Right lobe of liver (tissue), 6 donors: ENCODE measurements at places on chromosomes 1 and 21.
A peak's percentile ranks its signal among the peaks of the same experiment; 100 is the strongest.

DNA sequence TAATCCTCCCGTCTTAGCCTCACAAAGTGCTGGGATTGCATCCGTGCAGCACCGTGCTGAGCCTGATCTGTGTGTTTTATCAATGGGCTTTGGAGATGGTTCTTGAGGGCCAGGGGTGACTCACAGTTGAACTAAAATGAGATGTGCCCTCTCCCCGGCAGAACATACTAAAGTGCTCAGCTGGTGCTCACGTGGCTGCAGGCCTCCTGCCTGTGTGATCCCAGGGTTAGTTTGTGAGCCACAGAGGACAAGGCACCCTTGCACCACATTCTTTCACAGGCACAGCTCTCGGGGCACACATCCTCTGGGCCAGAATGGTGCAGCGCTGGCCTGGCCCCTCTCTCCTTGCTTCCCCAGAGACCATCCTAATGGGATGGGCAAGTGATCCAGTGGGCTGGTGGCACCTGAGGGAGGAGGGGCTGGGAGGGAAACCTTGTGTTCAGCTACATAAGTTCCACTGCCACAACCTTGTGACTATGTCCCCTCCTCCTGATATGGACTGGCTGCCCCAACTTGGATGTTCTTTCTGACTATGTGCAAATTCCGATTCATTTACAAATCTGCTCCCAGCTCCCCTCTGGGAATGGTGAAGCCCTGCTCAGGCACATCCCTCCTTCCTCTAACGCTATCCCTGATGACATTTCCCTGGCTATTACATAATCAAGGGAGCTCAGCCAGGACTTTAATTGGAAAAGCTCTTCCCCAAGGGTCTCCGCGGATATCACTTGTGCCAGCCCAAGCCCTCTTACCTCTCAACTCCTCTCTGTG lies 197.0 kb upstream of the EDN2 start:
- no peak overlapping the region for H3K27ac ChIP-seq
- no peaks in the 10 kb centered on the region for H3K4me1 ChIP-seq
- DNase-seq = no peak
- no peaks in the 10 kb centered on the region for H3K36me3 ChIP-seq
- H3K4me3 ChIP-seq = no peak overlapping the region

- H3K4me1 ChIP-seq = no peaks in the 10 kb centered on the region
- DNase-seq = no peak
- H3K27ac ChIP-seq = no peak overlapping the region
- no peaks in the 10 kb centered on the region for H3K36me3 ChIP-seq
- no peak overlapping the region for H3K4me3 ChIP-seq
These were observed 97.5 kb upstream of the CTTNBP2NL start for GRCh38 chr1:112298558-112298957.

GRCh38 chr1:172386046-172386445 lies 34.4 kb upstream of the C1orf105 start:
- H3K4me3 ChIP-seq = no peak overlapping the region
- no peak for DNase-seq
- no peaks in the 10 kb centered on the region for H3K27me3 ChIP-seq

DNA sequence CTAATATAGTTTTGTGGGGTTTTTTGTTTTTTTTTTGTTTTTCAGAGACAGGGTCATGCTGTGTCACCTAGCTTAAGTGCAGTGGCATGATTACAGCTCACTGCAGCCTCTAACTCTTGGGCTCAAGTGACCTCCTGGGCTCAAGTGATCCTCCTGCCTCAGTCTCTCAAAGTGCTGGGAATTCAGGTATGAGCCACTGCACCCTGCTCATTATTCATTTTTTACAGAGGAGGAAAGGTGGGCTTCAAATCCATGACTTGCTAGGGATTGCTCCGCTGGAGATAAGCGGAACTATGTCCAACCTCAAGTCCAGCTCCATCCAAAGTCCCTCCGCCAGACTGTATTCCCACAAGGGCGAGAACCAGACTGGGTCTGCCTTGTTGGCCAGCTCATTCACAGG lies 8.0 kb upstream of the SPOCD1 start:
- no peaks in the 10 kb centered on the region for H3K36me3 ChIP-seq
- no peaks in the 10 kb centered on the region for H3K4me1 ChIP-seq
- no peak overlapping the region for H3K27ac ChIP-seq
- no peak overlapping the region for H3K4me3 ChIP-seq

GRCh38 chr21:44574457-44575306 lies 1.2 kb downstream of the KRTAP10-4 start:
- H3K4me1 ChIP-seq = no peaks in the 10 kb centered on the region
- peak; percentile 89 for DNase-seq
- no peaks in the 10 kb centered on the region for H3K36me3 ChIP-seq
- H3K4me3 ChIP-seq = no peak overlapping the region

DNA sequence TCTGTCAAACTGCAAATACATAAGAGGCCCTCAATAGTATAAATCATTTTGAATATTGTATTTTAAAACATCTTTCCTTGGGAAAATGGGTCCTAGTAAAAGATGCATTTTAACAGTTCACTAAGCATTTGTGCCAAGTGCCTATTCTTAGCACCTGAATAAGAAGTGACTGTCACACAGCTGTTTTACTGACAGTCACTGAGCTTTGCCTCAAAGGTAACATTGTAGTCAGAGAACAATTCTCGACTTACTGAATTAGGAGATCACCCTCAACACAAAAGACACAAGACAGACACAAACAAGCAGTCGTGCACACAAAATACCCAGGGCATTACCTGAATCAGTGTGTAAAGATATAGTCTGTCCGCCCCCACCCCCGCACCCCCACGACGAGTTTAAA lies 408 bp downstream of the ESRRG start:
- H3K4me3 ChIP-seq = no peak overlapping the region
- H3K27me3 ChIP-seq = no peaks in the 10 kb centered on the region
- no peak for DNase-seq
- H3K27ac ChIP-seq = no peak overlapping the region

DNA sequence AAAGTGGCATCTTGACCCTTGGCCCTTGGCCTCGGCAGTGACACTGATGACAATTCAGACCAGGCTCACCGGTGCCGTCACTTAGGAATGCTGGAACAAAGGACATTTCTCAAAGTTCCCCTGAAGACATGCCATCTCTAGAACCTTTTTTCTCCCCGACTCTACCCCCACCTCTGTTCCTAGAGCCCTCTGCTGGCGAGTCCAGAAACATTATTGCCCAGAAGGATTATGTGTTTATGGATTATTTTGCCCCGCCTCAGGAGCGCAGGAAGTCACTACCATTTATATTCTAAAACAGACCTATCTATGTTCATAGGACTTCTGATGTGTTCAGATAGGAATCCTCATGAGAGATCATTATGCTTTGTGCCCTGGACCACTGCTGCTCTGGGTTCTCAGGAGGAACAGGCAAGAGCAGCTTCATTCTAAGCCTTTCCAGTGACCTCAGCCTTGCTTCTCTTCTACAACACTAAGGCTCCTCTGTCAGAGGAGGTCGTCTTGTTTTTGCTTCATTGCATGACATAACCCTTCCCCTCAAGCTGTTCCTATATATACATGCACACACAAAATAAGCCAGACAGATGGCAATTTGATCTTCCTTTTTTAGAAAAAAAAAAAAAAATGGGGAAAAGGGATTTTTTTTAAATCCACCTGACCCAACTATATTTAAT lies 12.4 kb upstream of the SHISA4 start:
- H3K4me1 ChIP-seq = peaks cover 6% of the 10 kb centered on the region
- H3K27me3 ChIP-seq = no peaks in the 10 kb centered on the region
- no peak overlapping the region for H3K4me3 ChIP-seq
- no peak for DNase-seq
- H3K27ac ChIP-seq = no peak overlapping the region

GRCh38 chr1:64328193-64328592 lies 124.8 kb downstream of the UBE2U start:
- no peaks in the 10 kb centered on the region for H3K36me3 ChIP-seq
- H3K4me3 ChIP-seq = no peak overlapping the region
- H3K27me3 ChIP-seq = no peaks in the 10 kb centered on the region
- no peak for DNase-seq
- H3K27ac ChIP-seq = no peak overlapping the region
- no peaks in the 10 kb centered on the region for H3K4me1 ChIP-seq

- H3K27me3 ChIP-seq = no peaks in the 10 kb centered on the region
- peak overlapping the region; percentile 4 for H3K27ac ChIP-seq
- no peaks in the 10 kb centered on the region for H3K4me1 ChIP-seq
- H3K36me3 ChIP-seq = no peaks in the 10 kb centered on the region
- DNase-seq = no peak
- H3K4me3 ChIP-seq = no peak overlapping the region
These were observed 11.5 kb upstream of the CFAP45 start for GRCh38 chr1:159911326-159912070.

DNA sequence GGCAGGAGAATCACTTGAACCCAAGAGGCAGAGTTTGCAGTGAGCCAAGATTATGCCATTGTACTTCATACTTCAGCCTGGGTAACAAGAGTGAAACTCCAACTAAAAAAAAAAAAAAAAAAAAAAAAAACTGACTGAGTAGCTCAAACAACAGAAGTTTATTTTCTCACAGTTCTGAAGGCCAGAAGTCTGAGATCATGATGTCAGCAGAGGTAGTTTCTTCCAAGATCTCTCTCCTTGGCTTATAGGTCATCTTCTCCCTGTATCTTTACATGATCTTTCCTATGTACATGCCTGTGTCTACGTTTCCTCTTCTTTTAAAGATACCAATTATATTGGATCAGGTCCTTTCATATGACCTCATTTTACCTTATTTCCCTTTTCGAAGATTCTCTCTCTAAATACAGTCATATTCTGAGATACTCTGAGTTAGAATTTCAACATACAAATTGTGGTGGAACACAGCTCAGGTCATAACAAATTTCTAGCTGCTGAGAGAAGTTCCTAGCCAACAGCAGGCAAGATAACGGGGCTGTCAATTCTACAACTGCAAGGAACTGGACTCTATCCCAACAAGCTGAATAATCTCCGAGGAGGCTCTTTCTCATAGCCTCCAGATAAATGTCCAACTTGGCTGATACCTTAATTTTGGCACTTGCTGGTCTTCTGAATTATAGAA lies 187.7 kb upstream of the ADAMTS5 start:
- no peaks in the 10 kb centered on the region for H3K36me3 ChIP-seq
- H3K27me3 ChIP-seq = no peaks in the 10 kb centered on the region
- H3K4me3 ChIP-seq = no peak overlapping the region
- H3K27ac ChIP-seq = no peak overlapping the region
- no peak for DNase-seq
- no peaks in the 10 kb centered on the region for H3K4me1 ChIP-seq

- H3K4me3 ChIP-seq = no peak overlapping the region
- no peak for DNase-seq
- no peaks in the 10 kb centered on the region for H3K4me1 ChIP-seq
These were observed 511.6 kb downstream of the KIF26B start for GRCh38 chr1:245666412-245666811.

DNA sequence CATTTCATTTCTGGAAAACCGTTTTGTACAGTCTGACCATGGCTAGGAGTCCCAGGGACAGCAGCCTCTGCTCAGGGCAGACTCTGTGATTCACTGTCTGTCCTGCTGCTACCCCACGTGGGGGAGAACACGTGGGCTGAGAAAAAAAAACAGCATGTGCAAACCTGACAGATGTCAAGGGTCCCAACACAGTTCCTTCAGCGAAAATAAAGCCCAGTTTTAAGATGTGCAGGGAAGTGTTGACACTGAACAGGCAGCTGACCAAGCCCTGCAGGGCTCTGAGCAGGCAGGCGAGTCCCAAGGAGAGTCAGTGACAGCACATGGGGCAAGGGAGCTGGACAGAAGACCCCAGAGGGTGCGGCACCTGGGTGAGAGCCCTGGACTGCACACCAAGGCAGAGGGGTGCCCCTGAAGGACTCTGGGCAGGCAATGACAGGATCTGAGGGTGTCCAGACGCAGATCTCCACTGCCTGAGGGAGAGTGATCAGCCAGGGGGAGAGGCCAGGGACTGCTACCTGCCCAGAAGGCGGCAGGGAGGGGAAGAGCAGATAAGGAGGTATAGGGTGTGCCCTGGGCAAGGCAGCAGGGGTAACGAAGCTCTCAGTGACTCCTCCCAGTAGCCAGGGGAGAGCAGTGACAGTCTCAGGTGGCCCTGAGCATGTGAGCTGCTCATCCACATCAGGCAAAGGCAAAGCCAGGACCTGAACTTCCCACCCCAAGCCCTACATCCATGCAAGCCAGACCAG lies 5.1 kb upstream of the SPATC1L start:
- no peak for DNase-seq
- H3K27me3 ChIP-seq = no peaks in the 10 kb centered on the region
- no peaks in the 10 kb centered on the region for H3K36me3 ChIP-seq
- H3K27ac ChIP-seq = no peak overlapping the region
- H3K4me1 ChIP-seq = no peaks in the 10 kb centered on the region

GRCh38 chr1:46246548-46247435 lies 771 bp upstream of the RAD54L start:
- H3K36me3 ChIP-seq = no peaks in the 10 kb centered on the region
- H3K27ac ChIP-seq = no peak overlapping the region
- DNase-seq = no peak
- H3K27me3 ChIP-seq = no peaks in the 10 kb centered on the region

GRCh38 chr1:28062806-28063205 lies 25.6 kb downstream of the EYA3 start:
- H3K4me3 ChIP-seq = no peak overlapping the region
- no peak for DNase-seq
- no peaks in the 10 kb centered on the region for H3K36me3 ChIP-seq
- H3K27me3 ChIP-seq = no peaks in the 10 kb centered on the region

DNA sequence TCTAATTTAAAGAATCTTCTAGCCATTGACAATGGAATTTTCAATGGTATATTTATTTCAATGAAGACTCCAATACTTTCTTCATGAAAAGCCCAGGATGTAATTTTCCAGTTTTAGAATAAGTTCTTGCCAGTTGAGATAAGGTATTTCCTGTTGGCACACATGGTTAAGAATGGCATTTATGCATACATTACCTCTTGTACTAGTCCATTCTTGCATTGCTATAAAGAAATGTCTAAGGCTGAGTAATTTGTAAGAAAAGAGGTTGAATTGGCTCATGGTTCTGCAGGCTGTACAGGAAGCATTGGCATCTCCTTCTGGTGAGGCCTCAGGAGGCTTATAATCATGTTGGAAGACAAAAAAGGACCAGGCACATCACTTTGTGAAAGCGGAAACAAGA lies 1179.6 kb downstream of the AMY1C start:
- H3K27me3 ChIP-seq = no peaks in the 10 kb centered on the region
- no peak overlapping the region for H3K27ac ChIP-seq
- no peaks in the 10 kb centered on the region for H3K4me1 ChIP-seq
- DNase-seq = no peak

DNA sequence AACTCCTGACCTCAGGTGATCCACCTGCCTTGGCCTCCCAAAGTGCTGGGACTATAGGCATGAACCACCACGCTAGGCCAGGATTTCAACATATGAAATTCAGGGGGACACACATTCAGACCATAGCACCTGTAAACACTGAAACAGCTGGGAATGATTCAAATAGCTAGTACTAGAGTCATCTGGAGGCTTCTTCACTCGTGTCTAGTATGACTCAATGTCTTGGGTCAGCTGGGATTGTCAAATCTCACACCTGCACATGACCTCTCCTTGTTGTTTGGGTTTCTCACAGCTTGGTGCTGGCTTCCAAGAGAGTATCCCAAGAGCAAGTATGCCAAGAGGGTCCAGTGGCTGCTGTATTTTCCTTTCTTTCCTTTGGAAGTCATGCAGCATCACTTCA lies 75.1 kb downstream of the PGM1 start:
- no peaks in the 10 kb centered on the region for H3K27me3 ChIP-seq
- H3K27ac ChIP-seq = no peak overlapping the region
- H3K4me3 ChIP-seq = no peak overlapping the region
- no peak for DNase-seq
- H3K36me3 ChIP-seq = no peaks in the 10 kb centered on the region
- no peaks in the 10 kb centered on the region for H3K4me1 ChIP-seq
